ENCODE measurements at places on chromosomes 1 and 21.

GRCh38 chr1:228960705-228961104 lies 225.4 kb downstream of the RHOU start:
- DNase-seq = no peak

DNA sequence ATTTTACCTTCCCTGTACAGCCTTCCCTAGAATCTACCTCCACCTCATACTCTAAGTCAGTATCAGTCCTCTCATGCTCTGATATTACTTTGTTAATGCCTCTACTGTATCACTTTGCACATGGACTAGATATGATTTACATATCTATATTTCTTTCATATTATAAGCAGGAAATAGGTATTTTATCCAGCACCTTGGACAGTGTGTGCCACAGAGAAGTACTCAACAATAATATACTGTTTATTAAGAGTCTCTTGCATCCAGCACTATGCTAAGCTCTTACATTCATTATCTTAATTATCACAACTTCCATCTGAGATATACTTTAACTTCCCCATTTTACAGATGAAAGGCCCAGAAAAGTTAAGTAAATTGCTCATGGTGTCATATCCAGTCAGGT lies 247.9 kb upstream of the DAB1 start:
- DNase-seq = no peak

DNA sequence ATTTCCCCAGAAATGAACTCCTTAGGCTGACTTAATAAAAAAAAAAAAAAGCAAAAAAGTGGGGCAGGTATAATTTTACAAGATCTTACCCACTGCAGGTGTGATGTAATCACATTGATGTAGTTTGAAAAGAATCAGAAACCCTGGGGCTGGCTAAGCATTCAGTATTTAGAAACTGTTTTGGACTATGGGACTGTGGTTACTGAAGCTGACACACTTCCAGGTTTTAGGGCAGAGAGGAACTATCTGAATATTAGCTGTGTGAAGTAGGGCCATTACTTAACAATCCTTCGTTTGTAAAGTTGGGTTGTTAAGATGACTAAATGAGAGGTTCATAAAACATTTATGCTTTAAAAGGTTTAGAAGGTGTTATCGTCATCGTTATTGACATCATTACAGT lies 165.3 kb downstream of the FASLG start:
- DNase-seq = peak; percentile 72

DNA sequence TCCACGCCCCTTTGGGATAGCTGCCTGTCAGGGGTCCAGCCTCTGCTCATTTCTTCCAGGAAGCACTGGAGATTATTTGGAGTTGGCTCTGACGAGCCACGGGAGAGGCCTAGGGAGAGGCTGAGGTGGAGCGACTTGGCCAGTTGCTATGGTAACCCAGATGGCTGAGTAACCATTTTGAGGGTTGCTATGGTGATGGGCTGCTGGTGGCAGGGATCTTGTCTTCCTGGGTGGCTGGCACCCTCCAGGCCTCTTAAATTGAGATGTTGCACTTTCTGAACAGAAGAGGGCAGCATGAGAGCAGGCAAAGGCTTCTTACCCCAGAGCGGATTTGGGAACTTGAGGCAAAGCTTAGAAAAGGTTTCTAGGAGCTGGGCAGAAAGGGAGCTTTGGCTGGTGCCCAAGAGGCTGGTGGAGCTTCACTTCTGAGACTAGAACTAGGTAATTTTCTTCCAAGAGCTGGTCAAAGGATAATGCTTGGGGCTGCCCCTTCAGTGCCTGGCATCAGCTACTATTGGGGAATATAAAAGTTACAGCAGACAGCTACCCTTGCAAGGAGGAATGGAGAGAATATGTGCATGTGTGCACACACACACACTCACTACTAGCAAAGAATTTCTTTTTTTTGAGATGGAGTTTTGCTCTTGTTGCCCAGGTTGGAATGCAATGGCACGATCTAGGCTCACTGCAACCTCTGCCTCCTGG lies 72.5 kb downstream of the NDUFS5 start:
- DNase-seq = peak; percentile 94
